ENCODE measurements at places on chromosomes 12 and 14.

- DNase-seq = no peak
Measured at GRCh38 chr12:30047516-30048254, 263.9 kb upstream of the TMTC1 start.

GRCh38 chr14:102825307-102826095 lies 48.3 kb downstream of the TRAF3 start:
- no peak for DNase-seq

DNA sequence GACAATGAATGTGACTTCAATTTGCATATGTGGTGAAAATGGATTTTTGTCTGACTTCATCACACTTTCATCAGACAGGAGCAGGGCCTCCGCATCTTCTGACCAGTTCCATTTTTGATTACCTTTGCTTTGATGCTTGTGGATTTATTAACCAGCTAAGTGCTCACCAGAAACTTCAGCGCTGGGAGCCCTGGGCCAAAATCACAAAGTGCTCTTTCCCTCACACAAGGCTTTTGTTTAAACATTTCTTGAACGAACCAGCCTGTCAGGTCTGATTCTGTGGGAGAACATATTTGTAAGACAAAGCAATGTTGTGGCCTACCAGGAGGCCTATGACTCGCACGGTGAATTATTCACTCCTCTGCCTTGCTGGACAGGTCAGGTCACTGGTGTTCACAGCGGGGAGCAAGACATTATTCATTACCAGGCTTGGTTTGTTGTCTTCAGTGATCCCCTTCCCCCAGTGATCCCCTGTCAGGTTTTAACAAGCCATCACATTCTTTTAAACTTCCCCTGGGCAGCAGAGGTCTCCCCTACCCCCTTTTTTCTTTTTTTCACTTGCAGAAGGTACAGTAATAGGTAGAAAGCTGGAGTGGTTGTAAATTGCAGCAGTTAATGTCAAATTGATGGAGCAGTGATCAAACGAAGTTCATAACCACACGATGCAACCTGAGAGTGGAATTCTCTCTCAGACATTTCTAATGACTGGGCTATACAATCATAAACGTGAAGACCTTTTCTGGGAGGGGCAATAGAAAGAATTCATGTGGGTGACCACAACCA lies 167.5 kb upstream of the PRICKLE1 start:
- DNase-seq = no peak

GRCh38 chr12:112586148-112586783 lies 167.5 kb downstream of the PTPN11 start:
- no peak for DNase-seq

DNA sequence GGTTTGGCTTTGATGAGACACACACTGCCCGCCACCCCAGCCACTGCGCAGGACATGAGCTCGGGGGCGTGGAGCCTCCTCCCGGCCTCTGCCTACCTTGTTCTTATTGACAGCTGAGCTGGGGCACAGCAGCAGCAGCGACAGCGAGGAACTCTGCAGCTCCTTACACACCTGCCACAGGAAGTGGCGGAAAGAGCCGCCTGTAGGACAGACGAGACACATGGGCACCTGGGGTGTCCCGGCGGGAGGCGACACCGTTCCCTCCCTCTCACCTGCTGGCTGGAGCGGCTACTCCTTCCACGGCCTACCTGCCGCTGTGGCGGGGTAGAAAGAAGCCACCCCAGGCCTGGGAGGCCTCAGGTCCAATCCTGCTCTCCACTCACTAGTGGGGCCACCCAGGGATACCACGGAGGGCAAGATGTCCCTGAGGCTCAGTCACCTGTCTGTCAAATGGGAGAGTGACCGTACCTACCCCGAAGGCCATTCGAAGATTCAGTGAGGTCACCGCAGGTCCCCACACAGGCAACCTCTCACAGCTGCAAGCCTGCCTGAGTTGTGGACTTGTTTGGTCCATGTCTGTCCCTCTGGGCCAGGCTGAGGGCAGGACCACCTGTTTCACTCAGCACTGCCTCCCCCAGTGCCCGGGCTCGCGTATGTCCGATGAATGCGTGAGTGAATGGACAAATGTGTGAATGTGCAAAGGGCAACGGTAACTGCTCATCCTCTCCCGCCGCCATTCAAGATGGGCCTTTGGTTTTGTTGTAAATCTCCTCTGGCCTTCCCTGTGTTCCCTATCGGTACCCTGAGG lies 42.6 kb downstream of the TRAFD1 start:
- no peak for DNase-seq

Data from naive thymus-derived CD8-positive, alpha-beta T cell (primary cell).